ENCODE measurements at places on chromosomes 11 and 22.

GRCh38 chr22:30568137-30568805 is 6.2 kb downstream of the GAL3ST1 start:
- DNase-seq: no peak

- DNase-seq: no peak
Observed at GRCh38 chr11:68601147-68601546, 83.2 kb upstream of the GAL start.

DNA sequence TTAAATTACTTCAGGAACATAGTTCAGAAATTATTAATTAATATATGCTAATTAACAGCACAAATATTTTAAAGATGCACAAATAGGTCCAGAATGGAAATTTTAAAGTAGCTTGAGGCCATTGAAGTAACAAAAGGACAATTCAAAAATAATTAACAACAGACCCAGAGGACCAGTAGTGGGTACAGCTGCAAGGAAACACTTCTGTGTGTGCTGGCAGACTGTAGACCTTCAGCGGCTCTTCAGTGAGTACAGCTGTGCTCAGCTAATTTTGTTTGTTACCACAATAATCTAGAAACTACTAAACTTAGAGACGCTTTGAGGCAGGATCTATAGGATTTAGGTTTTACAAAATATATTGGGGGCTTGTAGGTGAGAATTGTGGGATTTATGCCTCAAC is 103.8 kb downstream of the GRIA4 start:
- no peak for DNase-seq

DNA sequence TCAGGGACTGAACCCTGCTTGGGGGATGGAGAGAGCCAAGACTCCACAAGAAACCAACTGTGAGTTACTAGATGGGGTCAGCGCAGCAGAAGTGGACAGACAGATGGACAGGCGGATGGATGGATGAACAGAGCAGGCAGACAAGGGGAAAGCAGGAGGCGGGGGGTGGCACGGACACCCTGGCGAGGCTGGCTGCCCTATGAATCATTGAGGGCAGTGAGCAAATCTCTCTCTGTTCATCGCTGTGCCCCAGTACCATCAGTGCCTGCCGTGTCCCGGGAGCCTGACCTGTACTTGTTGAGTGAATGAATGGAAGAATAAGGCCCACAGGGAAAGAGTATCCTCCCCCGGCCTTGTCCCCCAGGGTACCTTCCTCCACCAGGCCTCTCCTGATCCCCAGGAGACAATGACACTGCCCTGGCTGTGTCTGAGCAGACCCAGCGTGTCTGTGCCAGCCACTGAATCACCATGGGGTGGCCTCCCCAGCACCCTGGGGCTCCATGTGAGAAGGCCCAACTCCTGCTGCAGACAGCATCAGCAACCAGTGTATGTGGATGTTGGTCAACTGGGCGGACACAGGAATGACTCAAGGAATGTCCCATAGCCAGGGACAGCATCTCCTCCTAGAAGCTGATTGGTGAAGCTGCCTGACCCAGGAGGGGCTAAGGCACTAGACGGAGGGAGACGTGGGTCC is 5.1 kb upstream of the KLHL35 start:
- DNase-seq: no peak

- DNase-seq: no peak
Observed at GRCh38 chr11:45876401-45876800, 9.1 kb upstream of the MAPK8IP1 start.

DNA sequence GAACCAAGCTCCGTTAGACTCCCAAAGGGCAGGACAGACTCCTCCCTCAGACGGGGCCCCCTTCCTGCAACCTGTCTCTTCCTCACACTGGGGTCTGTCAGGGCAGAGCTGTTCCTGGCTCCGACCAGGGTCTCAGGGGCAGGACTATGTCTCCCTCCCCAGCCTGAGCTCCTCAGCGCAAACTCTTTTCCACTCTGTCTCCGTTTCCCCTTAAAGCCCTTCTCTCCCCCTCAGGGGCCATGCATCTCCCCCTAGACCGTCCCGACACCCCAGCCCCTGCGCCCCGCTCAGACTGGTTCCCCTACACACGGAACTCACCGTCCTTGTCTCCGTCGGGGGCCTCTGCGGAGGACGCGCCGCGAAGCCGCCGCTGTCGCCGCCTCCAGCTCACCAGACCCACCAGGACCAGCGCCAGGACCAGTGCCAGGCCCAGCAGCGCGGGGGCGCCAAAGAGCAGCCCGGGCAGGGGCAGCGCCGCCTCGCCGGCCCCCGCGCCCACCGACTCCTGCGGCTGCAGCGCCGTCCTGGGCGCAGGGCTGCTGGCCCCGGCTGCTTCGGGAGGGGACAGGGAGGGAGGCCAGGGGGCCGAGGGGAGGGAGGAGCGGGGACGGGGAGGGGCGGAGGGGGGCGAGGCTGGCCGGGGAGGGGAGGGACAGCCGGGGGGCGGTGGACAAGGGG is 684 bp downstream of the TNFRSF13C start:
- peak; percentile 72 for DNase-seq

DNA sequence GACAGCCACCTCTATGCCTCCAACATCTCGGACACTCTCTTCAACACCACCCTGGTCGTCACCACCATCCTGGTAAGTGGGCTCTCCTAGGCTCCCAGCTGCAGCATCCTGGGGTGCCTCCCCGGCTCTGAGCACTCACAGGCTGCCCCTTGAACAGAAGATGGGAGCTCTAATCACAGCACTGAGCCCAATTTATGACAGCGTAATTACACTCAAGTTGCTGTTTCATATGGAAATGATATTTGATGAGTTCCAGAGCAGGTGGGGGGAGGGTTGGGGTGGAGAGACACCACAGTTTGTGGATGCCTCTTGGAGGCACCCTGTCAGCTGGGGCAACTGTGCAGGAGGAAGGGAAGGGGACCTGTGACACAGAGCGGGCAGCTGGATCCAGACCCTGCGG is 125.3 kb upstream of the TBCEL start:
- no peak for DNase-seq

- DNase-seq: no peak
Observed at GRCh38 chr22:16818538-16818937, 6.7 kb downstream of the XKR3 start.

DNA sequence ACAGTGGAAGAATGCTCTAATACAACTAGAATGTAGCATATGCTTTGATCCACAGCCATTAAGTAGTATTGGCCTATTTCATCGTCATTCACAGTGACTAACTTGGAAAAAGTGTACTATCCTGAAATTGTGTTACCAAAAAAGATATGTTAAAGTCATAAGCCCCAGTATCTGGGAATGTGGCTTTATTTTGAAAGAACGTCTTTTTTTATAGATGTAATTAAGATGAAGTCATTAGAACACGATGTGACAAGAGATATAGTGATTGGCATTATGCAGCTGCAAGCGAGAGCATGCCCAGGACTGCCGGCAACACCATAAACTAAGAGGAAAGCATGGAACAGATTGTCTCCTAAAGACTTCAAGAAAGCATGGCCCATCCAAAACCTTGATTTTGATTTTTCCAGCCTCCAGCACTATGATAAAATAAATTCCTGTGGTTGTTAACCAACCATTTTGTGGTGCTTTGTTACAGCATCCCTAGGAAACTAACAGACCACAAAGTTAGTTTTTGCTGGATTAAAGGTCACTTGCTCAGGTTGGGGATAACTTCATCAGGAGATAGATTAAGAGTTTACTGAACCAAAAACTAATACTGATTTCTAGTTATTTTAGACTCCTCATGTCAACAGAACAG is 870.6 kb upstream of the LRRC4C start:
- no peak for DNase-seq

GRCh38 chr11:5366856-5367255 is 15.5 kb downstream of the OR51B6 start:
- no peak for DNase-seq

DNA sequence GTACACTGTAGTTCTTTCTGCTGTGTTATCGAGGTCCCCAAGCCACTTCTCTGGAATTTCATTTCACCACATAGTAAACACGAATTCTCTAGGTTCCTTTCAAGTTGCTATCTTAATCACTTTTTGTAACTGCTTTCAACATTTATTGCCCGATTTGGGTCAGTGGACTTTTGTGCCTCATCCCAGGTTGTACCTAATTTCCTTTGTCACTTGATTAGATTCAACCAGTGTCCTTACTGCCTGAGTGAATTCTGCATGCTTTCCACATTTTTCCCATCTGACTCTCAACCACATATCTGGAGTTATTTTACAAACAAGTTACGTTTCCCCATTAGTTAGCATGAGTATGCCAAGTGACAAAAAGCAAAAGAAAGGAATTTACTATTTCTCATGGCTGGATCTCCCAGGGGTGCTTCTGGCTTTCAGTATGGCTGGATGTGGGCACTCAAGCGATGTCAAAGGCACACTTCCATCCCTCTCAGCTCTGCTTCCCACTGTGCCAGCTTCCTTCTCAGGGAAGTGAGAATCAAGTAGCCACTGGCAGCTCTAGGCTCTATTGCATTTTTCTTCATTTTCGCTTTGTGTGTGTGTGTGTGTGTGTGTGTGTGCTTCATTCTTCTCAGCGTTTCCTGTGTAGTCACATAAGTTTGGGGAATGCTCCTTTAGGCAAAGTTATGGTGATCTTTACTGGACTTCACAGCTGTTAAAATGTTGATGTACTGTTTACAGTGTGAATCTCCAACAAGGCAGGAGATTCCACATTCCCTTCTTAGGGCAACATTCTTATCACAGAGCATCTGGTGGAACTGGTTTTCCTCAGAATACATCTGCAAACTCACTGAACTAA is 128.9 kb downstream of the DBX1 start:
- DNase-seq: no peak

DNA sequence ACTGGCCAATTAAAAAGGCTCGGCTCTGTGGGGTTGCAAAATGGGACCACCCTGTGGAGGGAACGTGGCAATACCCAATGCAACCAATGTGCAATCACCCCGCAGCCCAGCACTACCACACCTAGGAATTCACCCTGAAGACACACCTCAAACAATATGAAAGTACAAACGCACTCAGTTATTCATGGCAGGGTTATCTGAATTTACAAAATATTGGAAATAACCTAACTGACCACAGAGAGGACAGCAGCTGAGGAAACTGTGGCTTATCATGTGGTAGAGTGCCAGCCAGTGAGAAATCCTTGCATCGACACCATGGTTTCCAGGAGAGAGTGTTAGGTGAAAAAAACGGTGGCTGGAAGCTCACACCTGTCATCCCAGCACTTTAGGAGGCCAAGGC is 18.7 kb downstream of the ALG12 start:
- DNase-seq: no peak

- DNase-seq: no peak
Observed at GRCh38 chr11:75347781-75348566, 3.5 kb downstream of the ARRB1 start.

GRCh38 chr11:126341760-126342161 is 13.7 kb upstream of the ST3GAL4 start:
- no peak for DNase-seq

DNA sequence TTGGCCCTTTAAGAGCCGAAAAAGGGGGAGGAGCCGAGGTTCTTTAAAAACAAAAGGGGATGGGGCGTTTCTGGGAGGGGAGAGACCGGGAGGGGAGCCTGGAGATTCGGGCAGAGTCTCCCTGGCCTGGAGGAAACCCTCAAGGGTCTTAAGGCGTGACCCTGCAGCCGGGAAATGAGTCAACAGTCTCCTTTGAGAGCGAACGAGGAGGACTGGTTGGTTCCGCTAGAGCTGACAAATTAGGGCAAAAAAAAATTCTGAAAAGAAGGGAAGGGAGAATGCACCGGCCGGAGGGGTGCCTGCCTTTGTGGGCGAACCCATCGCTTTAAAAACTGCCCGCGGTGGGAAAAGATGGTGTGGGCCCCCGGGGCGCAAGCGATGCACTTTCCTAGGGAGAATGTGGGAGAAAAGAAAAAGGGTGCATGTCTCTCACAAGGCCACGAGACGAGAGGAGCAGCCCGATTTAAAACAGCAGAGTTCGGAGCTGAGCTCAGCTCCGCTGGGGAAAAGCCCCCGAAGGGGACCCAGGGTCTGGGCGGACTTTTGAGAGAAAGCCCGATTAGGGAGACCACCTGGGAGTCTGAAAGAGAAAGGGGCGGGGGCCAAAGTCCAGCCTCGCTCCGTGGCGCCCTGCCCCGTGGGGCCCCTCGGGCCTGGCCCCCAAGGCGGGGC is 874 bp downstream of the ZFTA start:
- DNase-seq: no peak

DNA sequence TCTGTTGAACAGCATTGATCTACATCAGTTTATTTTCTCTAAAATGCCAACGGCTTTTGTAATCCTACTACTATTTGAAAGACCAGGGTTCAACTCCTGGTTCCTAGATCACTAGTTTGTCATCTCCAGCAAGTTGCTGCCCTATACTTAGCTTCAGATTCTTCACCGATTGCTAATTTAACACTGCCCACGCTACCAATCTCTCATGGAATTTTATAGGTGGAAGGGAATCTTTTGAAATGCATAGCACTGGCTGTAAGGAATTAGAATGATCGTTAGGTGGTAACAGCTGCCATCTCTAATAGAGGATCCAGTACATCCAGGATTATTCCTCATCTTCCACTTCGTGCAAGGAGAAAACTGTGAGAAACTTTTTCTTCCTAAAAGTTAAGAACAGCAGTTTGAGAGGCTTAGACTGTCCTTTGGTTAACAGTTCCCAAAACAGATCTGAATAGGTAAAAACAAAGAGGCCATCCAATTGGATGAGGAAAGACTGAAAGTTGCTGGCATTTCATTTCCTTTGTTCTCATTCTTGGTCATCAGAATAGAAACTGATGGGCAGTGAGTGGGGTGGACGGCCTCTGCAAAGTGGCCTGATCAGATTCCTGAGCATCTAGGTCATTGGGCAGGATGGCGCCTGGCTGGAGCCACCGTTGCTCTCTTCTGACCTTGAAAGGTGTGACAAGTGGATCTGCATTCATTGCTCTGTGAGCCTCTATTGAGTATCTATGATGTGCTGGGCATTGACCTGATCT is 236.3 kb upstream of the SORL1-AS1 start:
- no peak for DNase-seq

GRCh38 chr22:30953206-30953605 is 15.4 kb downstream of the MORC2 start:
- no peak for DNase-seq

DNA sequence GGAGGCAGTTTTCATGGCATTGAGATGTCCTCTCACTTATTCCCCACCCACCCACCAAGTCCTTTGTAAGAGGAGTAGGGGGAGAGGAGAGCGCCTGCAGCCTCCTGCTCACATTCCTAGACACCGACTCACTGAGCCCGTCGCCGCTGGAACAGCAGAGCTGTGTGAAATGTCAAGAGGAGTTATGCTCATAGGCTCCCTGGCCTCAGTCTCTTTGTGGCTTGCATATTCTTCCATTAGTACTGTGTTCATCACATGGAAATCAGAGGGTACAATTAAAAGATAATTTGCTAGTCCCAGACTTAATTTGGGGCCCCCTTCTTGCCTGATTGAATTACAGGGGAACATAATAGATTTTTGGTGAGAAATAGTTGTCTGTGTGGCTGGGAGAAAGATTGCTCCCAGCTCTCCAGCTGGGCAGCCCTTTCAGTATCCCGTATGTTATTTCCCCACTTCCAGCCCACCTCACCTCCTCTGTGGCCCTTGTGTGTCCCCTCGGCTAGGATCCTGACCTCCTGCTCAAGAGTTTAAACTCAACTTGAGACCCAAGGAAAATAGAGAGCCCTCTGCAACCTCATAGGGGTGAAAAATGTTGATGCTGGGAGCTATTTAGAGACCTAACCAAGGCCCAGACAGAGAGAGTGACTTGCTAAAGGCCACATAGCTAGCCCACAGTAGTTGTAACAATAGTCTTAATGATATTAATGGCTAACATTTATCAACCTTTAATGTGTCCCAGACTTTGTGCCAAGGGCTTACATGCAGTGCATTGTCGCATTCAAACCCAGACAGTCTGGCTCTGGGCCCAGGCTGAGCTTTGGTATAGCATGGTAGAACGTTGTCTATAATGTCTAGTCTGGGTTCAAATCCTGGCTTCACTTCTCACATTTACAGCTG is 32.2 kb downstream of the LIMK2 start:
- no peak for DNase-seq

- no peak for DNase-seq
Observed at GRCh38 chr22:23613193-23613972, 18.7 kb downstream of the DRICH1 start.
